ENCODE measurements at places on chromosomes 4 and X.

DNA sequence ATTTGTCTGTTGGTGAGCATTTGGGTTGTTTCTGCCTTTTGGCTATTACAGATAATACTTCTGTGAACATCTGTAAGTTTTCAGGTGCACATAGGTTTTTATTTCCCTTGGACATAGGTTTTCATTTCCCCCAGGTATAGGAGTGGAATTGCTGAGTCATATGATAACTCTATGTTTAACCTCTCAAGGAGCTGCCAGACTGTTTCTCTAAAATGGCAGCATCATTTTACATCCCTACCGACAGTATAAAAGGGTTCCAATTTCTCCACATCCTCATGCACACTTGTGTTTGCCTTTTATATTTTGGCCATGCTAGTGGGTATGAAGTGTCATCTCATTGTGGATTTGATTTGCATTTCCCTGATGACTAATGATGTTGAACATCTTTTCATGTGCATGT lies 53.5 kb downstream of the TMEM164 start:
- DNase-seq, result no peak

GRCh38 chrX:48626401-48627298 lies 29.4 kb downstream of the WDR13 start:
- DNase-seq, result no peak

DNA sequence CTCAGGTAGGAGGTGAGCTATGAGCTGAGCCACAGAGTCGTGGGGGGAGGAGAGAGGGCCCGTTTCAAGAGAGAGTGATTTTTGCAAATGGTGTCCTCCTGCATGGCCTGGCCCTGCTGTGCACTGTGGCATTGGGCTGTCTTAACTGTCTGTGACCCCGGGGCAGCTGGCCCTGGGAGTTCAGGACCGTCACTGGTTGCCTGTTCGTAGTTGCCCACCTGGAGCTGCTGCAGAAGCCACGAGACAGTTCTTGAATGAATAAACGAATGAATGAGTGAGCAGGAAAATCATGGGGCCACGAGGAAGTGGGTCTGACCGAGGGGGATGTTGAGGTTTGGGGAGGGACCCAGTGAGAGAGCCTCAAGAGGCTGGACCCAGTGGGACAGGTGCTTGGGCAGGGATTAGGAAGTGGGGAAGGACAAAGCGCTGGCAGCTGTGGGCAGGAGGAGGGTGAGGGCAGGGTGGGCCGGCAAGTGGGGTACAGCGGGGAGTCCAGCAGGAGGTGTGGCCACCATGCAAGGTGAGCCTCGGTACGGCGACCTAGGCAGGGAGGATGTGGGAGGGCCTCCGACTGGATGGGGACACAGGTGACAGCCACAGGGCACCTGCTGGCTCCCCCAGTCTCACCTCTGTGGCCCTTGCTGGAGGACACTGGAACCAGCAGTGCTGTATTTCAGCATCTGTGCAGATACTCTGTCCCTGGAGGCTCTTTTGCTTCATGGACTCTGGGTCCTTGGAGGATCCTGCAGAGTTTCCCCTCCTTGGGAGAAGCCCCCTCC lies 10.2 kb downstream of the RGS12 start:
- DNase-seq, result no peak

DNA sequence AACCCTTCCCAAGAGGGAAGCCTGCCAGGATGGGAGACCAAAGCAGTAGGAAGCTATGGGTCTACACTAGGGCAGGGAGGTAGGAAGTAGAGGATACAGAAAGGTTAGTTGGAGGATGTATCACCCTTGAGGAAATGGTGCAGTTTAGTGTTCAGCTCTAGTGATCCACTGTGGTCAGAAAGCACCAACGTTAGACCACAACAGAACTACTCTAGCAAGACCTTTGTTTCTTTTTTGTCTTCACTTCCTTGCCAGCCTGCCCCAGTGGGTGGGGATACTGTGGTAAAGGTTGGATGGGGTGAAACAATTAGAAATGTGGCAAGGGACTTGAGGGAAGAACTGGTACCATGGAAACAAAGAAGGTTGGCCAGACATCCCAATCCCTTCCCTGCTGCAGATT lies 83.3 kb downstream of the DDIT4L start:
- peak; percentile 26 for DNase-seq

DNA sequence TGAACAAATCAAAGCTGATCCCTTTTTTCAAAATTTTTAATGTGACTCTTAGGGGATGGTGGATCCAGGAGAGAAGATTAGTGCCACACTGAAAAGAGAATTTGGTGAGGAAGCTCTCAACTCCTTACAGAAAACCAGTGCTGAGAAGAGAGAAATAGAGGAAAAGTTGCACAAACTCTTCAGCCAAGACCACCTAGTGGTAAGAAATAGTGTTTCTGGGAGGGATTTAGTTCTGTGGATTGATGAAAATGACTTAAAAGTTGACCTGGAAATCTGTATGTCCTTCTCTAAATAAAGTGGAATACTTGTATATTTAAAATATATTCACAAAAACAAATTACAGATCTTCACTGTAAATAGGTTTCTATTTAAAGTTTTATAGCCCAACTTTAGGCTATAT lies 29.2 kb downstream of the NUDT9 start:
- DNase-seq, result no peak

GRCh38 chrX:21469071-21469470 lies 94.9 kb downstream of the CNKSR2 start:
- DNase-seq, result no peak

DNA sequence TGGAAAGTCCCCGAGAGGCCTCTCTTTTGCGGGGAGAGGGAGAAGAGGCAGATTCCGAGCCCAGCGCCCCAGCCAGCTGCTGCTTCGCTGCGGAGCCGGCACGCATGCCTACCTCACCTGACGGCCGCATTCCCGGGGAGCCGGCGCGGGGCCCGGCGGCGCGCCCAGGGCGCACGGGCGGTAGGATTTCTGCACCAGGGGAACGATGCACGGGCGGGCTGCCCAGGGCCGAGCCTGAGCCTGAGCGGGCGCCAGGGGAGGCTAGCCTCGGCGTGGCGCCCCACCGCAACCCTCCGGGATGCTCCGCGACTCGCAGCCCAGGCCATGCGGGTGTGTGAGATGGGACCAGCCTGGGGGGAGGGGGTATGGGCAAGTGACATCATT lies 81.3 kb upstream of the SCML1 start:
- DNase-seq, result no peak

- DNase-seq, result no peak
Measured at GRCh38 chr4:141636771-141637460, 533 bp downstream of the IL15 start.

GRCh38 chrX:7170898-7171297 lies 22.9 kb upstream of the PUDP start:
- DNase-seq, result no peak

- DNase-seq, result no peak
Measured at GRCh38 chr4:6676722-6677558, 16.7 kb upstream of the S100P start.

DNA sequence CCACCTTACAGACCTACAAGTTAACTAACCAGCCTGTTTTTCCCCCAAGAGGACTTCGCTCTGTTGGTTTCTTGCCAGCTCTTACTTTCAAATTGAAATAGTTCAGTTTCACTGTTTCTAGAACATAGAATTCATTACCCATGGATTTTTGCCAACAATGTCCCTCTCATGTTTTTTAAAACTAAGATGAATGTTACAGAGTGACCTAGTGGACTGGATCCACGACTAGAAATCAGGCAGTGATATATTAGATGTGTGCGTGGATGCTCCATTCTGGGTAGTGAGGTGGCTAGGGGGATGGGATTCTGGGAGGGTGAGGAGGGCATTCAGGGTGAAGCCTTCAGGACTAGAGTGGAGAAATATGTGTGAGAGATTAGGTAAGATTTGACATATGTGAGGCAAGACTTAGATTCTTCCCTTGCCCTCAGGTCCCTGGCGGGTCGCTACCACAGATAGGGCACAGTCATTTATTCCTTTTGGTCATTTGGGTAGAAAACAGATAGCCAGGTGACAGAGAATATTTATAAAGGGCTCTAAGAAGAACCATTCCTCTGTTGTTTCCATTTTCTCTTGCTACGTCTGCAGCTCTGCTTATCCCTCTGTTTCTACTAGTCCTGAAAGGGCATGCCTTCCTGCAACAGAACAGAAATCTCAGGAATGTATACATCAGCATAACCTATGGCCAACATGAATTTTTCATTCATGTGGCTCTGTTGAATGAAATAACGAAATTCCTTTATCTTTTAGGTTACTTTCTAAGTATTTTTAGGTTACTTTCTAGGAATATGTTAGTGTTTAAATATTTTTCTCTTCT lies 15.4 kb upstream of the JADE1 start:
- DNase-seq, result no peak

GRCh38 chr4:189874591-189874990 lies 66.1 kb upstream of the FRG1 start:
- DNase-seq, result no peak

GRCh38 chr4:124105212-124105611 lies 607.3 kb downstream of the ANKRD50 start:
- DNase-seq, result no peak

GRCh38 chr4:71607780-71608677 lies 175.8 kb downstream of the GC start:
- DNase-seq, result no peak

- DNase-seq, result peak; percentile 14
Measured at GRCh38 chr4:78720994-78721677, 55.0 kb upstream of the BMP2K start.

DNA sequence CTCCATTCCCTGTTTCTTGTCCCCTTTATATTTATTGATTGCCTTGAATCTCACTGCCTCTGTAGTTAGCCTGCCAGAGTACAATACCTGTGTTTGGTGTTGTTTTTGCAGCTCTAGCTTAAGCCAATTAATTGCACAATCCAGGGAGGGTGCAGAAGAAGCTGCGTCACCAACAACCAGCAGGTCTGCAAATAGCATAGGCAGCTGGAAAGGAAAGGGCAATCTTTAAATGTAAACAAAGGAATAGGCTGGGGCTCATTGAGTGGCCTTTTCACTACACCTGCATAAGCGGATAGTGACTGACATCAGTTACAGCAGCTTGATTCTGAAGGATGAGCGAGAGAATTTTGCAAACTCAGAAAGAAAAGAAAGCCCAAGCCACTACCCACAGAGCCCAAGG lies 106.8 kb upstream of the RAI2 start:
- no peak for DNase-seq

DNA sequence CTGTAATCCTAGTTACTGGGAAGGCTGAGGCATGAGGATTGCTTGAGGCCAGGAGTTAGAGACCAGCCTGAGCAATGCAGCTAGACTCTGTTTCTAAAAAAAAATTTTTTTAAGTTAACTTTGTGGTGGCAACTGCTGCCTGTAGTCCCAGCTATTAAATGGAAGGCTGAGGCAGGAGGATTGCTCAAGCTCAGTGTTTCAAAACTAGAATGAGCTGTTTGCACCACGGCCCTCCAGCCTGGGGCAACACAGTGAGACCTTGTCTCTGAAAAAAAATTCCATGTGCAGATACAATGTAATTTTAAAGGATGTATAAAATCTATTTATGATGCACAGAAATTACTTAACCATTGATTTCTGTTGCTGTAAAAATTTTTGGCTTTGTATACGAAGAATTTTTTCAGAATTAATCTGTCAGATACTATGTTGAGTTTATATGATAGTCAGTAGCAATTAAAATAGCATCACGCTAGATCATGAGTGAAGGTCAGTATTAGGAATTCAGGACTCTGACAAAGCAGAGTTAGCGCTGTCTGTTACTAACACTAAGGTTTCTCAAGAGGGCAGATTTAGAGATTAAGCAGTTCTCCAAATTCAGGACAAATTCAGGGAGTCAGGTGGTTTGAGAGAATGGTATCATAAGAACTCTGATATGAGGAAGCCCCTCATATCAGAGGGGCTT lies 8.3 kb upstream of the AGA start:
- no peak for DNase-seq

- no peak for DNase-seq
Measured at GRCh38 chr4:147582386-147583060, 34.7 kb upstream of the TMEM184C start.

GRCh38 chr4:176883681-176884418 lies 91.1 kb upstream of the VEGFC start:
- DNase-seq, result no peak

- no peak for DNase-seq
Measured at GRCh38 chr4:83606898-83607297, 71.0 kb downstream of the GPAT3 start.

DNA sequence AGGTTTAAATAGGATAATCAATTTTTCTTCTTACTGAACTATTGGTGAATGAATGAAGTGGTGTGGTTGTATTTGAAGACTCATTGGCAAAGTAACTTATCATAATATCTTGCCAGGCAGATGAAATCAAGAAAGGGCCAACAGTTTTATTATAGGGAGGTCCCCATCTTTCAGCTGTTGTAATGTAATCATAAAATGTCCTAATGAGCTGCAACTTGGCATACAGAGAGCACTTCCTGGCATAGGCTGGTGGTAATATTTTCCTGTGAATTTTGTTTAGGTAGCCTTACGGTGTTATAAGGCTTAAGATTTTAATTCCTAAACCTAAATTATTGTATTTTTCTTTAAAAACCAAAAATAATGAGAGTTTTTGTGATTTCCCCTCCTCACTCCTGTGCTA lies 17.5 kb downstream of the FHIP1A start:
- DNase-seq, result no peak

- no peak for DNase-seq
Measured at GRCh38 chrX:145881175-145881995, 63.8 kb downstream of the SLITRK2 start.

DNA sequence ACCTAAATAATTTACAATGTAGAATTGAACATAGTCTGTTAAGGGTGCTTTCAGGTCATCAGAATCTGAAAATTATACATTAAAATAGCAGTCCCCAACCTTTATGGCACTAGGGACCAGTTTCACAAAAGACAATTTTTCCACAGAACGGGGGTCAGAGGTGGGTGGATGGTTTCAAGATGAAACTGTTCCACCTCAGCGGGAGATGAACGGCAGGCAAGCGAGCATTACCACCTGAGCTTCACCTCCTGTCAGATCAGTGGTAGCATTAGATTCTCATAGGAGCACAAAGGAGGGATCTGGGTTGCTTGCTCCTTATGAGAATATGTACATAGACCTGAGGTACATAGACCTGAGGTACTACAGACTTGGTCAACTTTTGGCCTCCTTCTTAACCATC lies 29.0 kb downstream of the LRBA start:
- no peak for DNase-seq

DNA sequence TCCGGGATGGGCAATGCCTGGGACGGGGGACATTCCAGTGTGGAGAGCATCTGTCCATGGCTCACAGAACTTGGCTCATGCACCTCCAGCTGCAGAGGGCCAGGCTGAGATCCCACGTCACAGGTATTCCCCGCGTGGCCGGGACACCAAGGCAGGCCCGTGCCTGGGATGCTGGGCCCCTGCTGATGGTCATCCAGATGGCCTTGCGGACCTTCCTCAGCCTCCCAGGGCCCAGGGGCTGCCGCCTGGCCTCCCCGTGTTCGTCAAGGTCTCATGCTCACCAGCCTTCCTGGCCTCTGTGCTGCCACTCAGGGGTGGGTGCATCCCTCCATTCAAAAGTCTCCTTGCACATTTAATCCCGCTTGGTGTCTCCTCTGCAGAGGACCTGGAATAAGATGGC lies 40.9 kb upstream of the LRPAP1 start:
- DNase-seq, result no peak

- DNase-seq, result no peak
Measured at GRCh38 chr4:54741202-54741601, 83.4 kb downstream of the KIT start.

GRCh38 chr4:57023104-57023503 lies 44.4 kb downstream of the POLR2B start:
- DNase-seq, result no peak

GRCh38 chr4:36333303-36333877 lies 52.0 kb downstream of the DTHD1 start:
- DNase-seq, result no peak

Data from activated T-helper 2 cell treated with anti-CD3 and anti-CD28 coated beads, Interferon-gamma antibody, Interleukin-2, Interleukin-4, amounts not matched to agents 10 μg/mL and 5 μg/mL and 100 μg/mL, durations not matched to agents 14 hours and 24 hours and 36 hours (primary cell).